ENCODE measurements at places on chromosomes 4 and X.

- DNase-seq: no peak
Observed at GRCh38 chr4:83558059-83558653, 22.2 kb downstream of the GPAT3 start.

DNA sequence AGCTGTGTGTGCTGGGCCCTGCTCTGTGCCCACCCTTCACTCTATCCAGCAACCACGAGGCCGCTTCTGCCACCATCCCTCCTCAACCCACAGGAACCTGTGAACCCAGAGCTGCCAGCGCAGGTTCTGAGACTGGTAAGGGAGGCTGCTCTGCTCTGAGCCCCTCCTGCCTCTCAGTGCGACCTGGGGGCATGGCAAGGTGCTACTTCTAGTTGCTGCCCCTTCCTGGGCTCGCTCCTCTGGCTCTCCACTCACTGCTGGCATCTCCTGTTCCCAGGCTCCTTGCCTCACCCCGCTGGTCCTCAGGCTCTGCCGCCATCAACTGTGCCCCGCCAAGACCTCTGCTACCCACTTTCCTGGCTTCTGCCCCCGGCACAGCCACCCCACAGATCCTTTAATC lies 39.3 kb downstream of the RNF212 start:
- DNase-seq: no peak

DNA sequence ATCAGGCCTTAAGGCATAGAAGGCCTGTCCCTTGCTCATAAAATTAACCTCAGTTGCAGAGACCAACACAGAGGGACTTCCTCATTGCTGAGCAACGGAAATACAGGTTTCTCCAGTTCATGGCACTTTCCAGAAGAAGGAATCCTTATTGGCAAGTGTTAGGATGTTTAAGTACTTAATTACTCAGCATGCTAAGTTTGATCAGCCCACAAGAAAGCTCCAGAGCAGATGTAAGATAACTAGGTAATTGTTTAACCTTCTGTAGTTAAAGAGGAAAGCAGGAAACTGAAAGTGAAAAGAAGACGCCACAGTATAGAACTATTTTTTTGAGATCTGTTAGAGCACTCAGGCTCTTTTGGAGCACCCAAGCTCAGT lies 33.5 kb downstream of the SMS start:
- no peak for DNase-seq

GRCh38 chrX:117510453-117510852 lies 606.2 kb downstream of the KLHL13 start:
- DNase-seq: no peak

DNA sequence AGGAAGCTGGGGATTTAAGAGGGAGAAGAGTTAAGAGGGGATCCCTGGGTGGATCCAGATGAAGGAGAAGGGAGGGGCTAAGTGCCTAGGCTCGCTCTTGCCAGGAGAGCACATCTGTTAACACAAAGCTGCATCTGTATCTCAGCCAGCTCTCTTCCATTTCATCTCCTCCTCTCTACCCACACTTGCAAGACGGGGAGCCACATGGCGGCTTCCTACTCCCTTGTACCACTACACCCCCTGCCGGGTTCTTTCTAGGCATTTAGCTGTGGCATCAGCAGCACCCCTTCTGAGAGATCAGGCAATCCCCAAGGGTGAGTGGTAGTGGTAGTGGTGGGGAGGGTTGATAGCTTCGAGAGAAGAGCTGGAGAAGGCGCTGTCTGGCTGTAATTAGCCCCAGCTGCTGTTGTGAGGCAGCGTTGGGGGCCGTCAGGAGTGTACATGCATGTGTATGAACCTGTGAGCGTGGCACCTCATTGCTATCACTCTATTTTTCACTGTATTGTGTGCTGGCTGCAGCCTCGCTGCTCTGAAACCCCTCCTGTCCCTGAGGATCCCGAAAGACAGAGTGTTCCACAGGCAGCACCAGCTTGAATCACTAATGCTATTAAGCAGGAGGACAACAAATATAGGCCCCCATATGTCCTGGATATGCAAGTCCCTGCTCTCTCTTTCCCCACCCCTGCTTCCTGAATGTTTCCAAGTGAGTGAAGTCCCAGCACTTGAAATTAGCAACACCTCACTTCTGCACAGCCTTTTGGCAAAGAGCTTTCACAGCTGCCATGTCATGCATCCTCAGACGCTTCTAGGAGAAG lies 73.7 kb downstream of the RTL9 start:
- DNase-seq: no peak

GRCh38 chr4:98505992-98506391 lies 152.4 kb downstream of the TSPAN5 start:
- DNase-seq: no peak

DNA sequence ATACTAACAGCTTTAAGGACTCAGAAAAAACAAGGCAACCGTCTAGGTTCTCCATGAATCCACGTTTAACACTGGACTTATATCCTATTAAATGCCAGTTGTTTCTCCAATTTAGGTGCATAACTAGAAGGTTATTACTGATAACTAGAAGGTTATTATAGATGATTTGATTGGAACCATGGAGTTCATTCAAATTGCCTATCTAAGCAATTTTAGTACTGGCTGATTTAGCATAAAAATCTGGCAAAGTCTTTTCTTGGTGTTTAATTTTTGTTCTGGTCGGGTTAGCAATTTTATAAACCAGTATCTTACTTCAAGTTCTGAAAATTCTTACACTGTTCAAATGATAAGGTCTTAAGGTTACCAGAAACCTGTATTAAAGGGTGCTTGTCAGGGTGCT lies 672.8 kb upstream of the GNPDA2 start:
- no peak for DNase-seq

DNA sequence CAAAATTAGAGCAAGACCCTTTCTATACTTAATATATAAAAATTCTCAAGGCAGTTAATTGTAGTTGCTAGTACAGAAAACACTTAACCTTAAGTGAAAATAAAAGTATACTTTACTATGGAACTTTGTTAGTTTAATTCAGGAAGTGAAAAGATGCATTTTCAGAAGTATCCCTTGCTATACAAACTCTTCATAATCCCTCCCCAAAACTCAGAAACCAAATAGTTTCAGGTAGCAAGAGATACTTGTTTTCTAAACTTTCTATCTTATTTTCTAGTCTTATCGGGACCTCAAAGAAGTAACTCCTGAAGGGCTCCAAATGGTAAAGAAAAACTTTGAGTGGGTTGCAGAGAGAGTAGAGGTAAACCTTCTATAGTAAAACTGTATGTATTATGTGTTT lies 14.3 kb downstream of the PAICS start:
- DNase-seq: no peak

- no peak for DNase-seq
Observed at GRCh38 chr4:58048491-58048890, 938.3 kb upstream of the IGFBP7 start.

DNA sequence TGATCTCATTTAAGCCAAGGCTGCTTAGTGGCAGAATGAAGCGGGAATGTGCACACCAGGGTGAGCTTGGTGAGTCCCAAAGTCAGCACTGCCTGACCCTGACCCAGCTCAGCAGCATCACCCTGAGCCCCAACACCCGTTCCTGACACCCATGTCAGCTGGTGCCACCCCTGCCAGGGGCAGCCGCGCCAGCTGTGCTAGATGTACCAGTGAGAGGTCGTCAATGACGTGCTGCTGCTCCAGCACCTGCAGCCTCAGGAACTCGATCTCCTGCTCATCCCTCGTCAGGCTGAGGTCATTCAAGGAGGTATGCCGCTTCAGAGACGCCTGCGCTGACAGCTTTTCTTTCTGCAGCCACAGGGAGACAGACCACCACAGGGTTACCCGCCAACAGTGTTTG lies 61.7 kb upstream of the C4orf50 start:
- DNase-seq: no peak

DNA sequence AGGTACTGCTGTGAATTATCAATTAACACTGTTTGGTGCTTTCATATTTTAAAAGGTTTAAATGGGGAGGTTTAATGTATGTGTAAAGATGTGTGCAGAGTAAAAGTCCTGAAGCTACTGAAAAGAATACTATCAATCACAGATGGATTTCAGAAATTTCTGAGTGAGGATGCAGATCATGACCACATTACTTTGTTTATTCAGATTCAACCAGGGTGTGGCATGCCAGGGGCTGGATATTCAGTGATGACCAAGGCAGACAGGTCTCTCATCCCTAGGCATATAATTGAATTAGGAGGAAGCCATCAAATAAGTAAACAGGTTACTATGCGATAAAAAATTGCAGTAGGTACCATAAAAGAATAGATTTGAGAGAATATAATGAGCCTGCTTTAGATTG lies 28.0 kb upstream of the ANKRD50 start:
- DNase-seq: no peak

All from stimulated activated CD8-positive, alpha-beta memory T cell treated with anti-CD3 and anti-CD28 coated beads, Interleukin-7, amount 100 ng/mL, for 1 hour (primary cell).